Stimulated activated CD8-positive, alpha-beta memory T cell treated with anti-CD3 and anti-CD28 coated beads, Interleukin-15, amount 100 ng/mL, for 48 hours (primary cell): ENCODE measurements at places on chromosomes 11 and 22.

GRCh38 chr11:3879216-3879966, 23.9 kb downstream of the STIM1 start:
- no peak for DNase-seq

DNA sequence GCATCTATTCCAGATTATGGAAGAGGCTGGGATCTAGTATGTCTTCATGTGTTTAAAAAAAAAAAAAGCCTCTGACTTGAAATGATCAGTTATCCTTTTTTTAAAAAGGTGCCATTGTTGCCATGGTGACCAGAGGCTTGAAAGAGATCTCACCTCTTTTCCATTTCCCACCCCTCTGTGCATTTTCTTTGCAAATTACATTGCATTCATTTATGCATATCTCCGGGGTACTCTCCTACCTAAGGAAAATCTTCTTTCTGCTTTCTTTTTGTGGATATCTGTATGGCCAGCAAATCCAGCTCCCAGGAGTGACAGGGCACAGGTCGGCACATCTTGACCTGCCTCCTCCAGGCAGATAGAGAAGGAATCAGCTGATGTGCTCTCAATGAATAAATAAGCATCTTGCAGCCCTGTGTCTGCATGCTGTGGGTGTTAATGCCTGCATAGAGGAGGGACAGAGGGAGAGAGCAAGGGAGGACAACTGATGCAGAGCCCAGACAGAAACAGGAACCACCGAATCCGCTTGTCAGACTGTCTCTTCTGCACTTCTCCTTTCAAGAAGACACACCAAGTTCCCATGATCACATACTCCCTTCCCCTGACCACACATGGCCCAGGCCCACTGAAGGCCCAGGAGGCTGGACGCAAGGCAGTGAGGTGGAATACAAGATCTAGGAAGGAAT, 50.9 kb downstream of the CWC15 start:
- no peak for DNase-seq

GRCh38 chr22:40224702-40225101, 47.0 kb downstream of the TNRC6B start:
- no peak for DNase-seq

DNA sequence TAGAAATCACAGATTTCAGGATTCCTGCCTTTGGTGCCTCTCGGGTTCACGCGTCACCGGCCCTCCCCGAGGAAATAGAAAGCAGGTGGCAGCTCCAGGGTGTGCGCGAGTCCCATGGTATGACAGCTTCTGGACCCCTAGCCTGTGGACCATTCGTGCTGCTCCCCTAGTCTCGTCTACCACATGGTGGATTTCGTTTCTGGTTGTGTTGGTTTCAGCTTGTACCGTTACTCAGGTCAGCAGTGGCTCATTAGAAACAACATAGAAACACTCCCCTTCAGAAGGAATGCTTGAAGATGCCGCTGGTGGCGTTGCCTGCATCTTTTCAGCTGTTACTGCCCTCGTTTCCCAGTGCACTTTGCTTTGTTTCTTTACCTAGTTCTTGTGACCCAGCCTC, 700 bp downstream of the TTC17 start:
- no peak for DNase-seq
